ENCODE measurements at places on chromosomes 2 and 18. TPM values are rescaled to one million over a fixed set of nuclear protein-coding genes. Genes with fewer than 3 reads are reported as not detected.

The REG3A gene
- total RNA-seq: not detected

The SNORC gene
- total RNA-seq: 0.76 TPM

The B3GNT7 gene
- total RNA-seq: 14.3 TPM

GRCh38 chr2:172374318-172375240 lies 52.8 kb upstream of the ITGA6 start:
- H3K27me3 ChIP-seq: no peaks in the 10 kb centered on the region
- no peak overlapping the region for H3K4me3 ChIP-seq
- no peaks in the 10 kb centered on the region for H3K4me1 ChIP-seq
- H3K27ac ChIP-seq: no peak overlapping the region

The MSTN gene
- 0.25 TPM for total RNA-seq

DNA sequence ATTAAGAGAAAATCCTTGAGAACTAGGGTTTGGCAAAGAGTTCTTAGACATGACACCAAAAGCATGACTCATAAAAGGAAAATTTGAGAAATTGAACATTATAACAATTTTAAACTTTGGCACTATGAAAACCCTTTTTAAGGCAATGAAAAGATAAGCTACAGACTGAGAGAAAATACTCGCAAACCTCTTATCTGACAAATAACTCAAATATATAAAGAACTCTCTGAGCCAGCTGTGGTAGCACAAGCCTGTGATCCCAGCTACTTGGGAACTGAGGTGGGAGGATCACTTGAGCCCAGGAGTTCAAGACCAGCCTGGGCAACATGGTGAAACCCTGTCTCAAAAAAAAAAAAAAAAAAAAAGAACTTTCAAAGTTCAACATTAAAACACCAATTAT lies 70.5 kb downstream of the FAM168B start:
- no peaks in the 10 kb centered on the region for H3K27me3 ChIP-seq
- no peaks in the 10 kb centered on the region for H3K36me3 ChIP-seq
- H3K4me1 ChIP-seq: no peaks in the 10 kb centered on the region
- no peak overlapping the region for H3K4me3 ChIP-seq
- DNase-seq: no peak

- no peaks in the 10 kb centered on the region for H3K36me3 ChIP-seq
- no peaks in the 10 kb centered on the region for H3K27me3 ChIP-seq
- no peak overlapping the region for H3K27ac ChIP-seq
Observed at GRCh38 chr18:9629709-9630108, 15.3 kb upstream of the PPP4R1 start.

DNA sequence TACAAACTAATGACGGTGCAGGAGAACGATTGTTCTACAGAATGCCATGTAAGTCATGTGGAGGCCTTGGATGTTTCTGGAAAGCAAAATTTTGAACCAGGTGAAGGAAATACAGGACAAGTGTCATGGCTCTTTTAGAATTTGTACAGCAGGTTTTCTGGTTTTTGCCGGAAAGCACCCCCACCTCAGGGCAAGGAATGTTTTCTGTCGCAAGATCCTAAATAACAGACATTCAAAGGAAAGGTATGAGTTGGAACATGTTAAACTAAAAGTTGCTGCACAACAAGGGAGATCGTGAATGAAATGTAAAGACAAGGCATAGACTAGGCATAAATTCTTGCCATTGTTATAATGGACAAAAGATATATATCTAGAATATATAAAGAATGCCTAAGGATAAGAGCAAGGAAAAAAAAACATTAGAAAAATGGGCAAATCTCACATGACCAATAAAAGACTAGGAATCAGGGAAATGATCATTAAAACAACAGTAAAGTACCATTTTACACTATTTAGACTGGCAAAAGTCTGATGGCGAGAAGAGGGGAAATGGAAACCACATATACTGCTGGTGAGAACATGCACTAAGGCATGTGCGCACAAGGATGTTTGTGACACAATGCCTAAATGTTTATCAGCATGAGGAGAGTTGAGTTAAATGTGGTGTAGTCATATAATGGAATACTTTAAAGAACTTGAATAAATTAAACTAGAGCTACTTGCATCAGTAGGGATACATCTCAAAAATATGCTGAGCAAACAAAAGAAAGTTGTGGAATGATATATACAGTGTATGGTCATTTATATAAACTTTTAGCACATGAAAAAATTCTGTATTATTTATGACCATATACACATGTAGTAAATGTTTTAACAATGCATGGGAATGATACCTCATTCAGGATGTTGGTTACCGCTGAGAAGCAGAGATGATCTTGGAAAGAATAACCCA lies 127.0 kb downstream of the EML6 start:
- H3K27me3 ChIP-seq: peaks cover 5% of the 10 kb centered on the region
- H3K27ac ChIP-seq: no peak overlapping the region
- H3K4me1 ChIP-seq: no peaks in the 10 kb centered on the region
- DNase-seq: no peak
- H3K36me3 ChIP-seq: no peaks in the 10 kb centered on the region

- no peaks in the 10 kb centered on the region for H3K27me3 ChIP-seq
- no peak overlapping the region for H3K27ac ChIP-seq
- no peaks in the 10 kb centered on the region for H3K4me1 ChIP-seq
- H3K36me3 ChIP-seq: no peaks in the 10 kb centered on the region
Observed at GRCh38 chr2:154532763-154533162, 165.7 kb upstream of the KCNJ3 start.

DNA sequence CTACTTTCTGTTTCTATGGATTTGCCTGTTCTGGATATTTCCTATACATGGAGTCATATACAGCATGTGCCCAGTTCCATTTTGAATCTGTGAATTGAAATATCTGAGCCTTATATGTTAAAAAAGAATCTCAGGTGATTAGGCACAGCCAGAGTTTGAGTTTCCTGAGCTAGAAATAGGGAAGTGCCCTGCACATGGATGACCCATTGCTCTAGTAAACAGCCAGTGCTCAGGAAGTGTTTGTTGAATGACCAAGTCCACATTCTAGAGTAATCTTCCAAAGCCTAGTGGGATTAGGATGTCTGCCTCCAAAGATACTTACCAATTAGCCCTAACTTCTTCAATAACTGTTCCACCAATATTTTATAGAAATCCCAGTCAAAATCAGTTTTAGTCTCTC lies 165.8 kb downstream of the SETBP1 start:
- no peaks in the 10 kb centered on the region for H3K36me3 ChIP-seq
- no peak overlapping the region for H3K4me3 ChIP-seq
- no peaks in the 10 kb centered on the region for H3K27me3 ChIP-seq
- peaks cover 3% of the 10 kb centered on the region for H3K4me1 ChIP-seq
- no peak for DNase-seq
- no peak overlapping the region for H3K27ac ChIP-seq

Measured in ovary (tissue), 10 donors.